HT1080 (cell line): ENCODE measurements at places on chromosomes 4 and X.

DNA sequence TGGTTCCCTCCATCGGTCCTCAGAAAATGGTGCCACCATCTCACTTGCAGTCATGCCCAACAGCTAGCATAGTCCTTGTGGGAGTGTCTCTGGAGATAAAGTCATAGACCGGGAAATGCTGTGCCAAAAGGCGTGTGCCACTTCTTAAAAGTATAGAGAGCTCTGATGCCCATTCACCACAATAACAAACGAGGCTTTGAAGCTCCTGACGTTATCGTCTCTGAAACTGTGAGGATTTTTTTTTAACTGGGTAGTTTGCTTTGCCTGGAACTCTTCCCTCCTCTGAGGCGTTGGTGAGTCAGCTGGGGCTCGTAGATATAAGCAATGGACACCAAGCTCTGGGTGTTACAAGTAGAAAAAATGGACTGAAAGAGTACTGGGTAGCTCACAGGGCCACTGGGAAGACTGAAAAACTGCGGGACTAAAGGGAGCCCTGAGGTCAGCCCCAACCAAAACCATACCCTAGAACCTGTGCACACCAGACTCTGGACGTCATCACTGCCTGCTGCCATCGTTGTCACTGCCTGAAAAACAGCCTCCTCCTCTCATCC is 89.4 kb upstream of the TRIM2 start:
- DNase-seq: peak; percentile 93

DNA sequence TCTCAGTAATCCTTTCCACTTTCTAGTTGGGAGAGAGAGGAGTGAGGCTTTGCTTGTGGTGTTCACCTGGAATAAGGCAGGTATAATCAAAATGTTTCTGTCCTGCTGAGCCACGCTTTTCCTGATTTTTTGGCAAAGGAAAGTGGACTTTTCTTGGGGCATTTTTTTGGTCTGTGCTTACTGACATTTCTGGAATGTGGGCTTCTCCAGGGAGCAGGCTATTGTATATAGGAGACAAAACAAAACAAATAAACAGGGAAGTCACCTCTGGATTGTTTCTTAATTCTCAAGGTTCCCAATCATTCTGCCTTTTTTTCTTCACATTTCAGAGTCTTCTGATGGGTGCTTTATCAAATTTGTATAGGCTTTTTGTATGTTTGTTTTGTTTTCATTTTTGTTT is 25.7 kb upstream of the RP2 start:
- DNase-seq: no peak

- DNase-seq: no peak
Observed at GRCh38 chr4:153375303-153375702, 30.8 kb downstream of the MND1 start.

DNA sequence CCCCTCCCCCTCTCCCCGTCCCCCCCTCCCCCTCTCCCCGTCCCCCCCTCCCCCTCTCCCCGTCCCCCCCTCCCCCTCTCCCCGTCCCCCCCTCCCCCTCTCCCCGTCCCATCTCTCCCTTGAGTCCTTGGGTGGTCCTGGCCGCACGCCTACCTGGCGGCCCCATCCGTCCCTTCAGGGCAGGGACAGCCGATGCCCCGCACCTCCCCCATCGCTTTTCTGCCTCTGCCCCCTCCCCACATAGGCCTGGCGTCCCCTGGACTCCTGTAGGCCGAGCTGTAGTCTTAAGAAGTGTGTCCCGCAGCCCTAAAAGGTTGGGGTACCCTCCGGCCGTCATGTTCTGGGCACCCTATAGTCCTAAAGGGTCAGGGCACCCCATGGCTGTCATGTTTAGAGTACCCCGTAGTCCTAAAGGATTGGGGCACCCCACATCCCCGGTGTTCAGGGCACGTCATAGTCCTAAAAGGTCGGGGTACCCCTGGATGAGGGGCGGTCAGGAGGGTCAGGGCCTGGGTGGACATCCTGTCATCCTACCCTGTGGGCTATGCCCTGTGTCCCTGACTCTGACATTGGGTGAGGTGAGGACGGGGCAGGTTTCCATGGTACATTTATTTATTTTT is 10.8 kb upstream of the GTPBP6 start:
- DNase-seq: no peak

- no peak for DNase-seq
Observed at GRCh38 chr4:1948232-1948631, 60.5 kb downstream of the NELFA start.

- DNase-seq: no peak
Observed at GRCh38 chr4:8580321-8581093, at the start of gene GPR78. TSS of gene GPR78 (plus strand) at chr4:8580392. CDS start at chr4:8580983, 591 bp downstream.

- DNase-seq: no peak
Observed at GRCh38 chr4:109079201-109079600, 223.3 kb downstream of the COL25A1 start.

DNA sequence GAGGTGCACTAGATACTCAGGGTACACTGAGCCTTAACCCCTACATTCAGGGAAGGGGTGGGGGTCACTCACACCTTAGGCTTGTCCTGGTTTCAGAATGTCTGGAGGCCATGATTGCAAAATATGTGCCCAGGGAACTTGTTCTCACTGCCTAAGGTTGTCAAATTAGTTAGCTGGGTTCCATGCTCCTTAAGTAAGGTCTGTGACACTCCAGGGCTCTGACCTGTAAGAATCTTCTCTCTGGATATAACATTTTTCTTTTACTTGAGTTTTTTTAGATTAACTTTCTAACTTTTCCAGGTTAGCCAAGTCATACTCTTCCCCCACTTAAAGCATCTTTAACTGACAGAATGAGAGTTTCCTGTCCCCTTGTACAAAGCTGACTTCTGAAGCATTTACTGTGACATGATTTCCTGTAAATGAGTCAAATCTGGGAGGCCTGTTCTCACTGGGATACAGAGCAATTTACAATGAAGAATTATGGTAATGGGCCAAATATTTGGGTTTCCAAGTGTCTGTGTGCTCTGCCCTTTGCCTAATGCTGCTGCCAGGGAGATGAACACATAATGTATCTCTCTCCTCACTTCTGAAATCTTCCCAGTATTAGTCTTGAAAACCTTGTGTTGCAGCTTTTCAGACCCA is 101.7 kb downstream of the GATB start:
- peak; percentile 71 for DNase-seq

- DNase-seq: no peak
Observed at GRCh38 chr4:36574816-36575215, 293.4 kb downstream of the DTHD1 start.
